Activated CD4-positive, alpha-beta T cell treated with anti-CD3 and anti-CD28 coated beads, Interleukin-2, amount 50 U/mL, for 48 hours (primary cell): ENCODE measurements at places on chromosomes 2 and 18.

GRCh38 chr2:26086155-26086637 is 52.3 kb downstream of the RAB10 start:
- DNase-seq = peak; percentile 20

- no peak for DNase-seq
Observed at GRCh38 chr2:176854878-176855277, 357.7 kb upstream of the HNRNPA3 start.

DNA sequence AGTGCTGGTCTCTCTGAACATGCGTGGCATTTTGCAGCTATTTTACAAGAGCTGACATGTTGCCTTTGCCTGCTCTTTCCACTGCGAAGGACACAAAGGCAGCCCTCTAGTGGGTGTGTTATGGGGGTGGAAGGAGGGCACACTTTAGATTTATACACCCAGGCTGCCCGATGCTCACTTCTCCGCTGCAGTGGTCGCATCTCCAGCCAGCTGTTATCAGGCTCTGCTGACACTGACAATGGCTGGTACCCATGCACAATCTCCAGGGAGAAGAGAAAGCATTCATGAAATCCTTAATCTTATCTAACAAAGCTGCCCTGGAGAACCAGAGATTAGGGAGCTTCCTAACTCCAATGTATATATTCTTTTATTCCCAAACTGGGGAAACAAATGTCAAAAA is 113.5 kb downstream of the EPHA4 start:
- no peak for DNase-seq

- no peak for DNase-seq
Observed at GRCh38 chr18:74508366-74508765, 12.2 kb downstream of the CNDP2 start.

GRCh38 chr18:56060967-56061541 is 473.1 kb upstream of the TCF4 start:
- no peak for DNase-seq

DNA sequence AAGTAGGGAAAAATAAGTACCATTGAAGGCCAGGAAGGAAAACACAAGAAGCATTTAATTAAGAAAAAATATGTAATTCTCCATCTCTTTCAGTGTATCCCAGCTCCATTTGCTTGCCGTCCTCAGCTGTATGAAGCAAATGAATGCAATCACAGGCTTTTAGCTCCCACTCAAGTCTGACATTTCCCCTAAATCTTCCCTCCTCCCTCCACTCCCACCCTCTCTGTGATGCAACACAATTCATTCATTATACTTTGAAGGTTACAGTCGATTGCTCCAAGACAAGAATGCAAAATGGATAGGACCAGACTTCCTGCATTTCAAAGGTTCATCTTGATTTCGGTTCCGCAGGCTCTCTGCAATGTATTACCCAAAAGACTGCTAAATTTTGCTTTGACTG is 172.7 kb upstream of the SERPINE2 start:
- no peak for DNase-seq

- DNase-seq = peak; percentile 13
Observed at GRCh38 chr2:44360749-44361329, 455 bp downstream of the PREPL start.

GRCh38 chr18:10169064-10169562 is 255.3 kb downstream of the VAPA start:
- DNase-seq = no peak

DNA sequence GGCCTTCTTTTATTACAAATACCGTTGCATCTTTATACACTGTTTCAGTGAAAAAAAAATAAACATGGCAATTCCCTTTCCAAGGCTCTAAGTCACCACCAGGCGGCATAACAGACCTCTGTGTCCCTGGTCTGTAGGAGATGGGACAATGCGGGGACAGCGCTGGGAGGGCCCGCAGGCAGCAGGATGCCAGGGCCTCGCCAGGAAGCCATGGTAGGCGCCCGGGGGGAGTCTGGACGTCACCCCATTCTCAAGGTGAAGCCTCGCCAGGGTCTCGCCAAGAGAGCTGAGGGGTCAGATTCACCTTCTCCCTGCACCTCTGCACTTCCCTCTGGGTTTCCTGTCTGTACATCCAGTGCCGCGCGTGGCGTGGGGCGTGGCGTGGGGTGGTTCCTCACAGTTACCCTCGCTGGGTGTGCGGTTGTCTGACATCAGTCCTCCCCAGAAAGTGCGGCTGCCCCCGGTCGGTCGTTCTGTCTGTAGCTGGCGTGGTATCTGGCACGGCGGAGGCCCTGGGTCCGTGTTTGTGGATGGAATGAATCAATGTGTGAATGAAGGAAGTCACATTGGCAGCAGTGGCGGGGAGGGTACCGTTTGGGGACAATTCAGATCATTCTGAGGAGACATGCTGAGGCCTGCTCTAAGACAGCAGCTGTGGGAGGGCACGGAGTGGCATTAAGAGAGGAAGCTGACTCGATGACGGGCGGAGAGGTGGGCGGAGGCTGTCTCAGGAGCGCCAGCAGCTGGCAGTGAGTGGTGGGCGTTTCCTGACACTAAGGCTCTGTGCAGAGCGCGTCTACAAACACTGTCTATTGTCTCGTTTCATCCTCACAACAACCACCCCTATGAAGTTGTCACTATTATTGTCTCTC is 46.0 kb downstream of the LRRFIP1 start:
- peak; percentile 90 for DNase-seq

DNA sequence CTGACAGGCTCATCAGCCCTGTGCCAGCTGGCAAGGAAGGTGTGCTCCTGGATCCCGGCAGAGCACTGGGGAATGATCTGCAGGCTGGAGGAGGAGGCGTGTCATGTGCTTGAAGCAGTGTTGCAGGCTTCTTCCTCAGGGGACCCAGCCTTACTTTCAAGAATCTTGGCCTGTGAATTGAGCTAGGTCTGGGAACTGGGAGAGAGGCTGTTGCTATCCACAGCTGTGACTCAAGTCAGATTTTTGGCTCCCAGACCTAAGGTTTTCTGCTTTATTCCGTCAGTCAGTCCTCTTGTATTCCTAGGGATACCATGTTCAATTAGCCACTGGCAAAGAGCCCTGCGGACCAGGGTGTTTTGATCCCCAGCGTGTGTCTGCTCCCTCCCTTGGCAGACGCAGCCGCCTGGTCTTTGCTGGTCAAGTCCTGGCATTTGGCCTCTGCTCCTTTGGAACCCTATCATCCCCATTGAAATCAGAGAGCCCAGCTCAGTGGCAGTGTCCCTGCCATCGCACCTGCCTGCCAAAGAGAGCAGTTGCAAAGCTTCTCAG is 32.4 kb downstream of the ASB1 start:
- no peak for DNase-seq

GRCh38 chr2:121670181-121670580 is 20.9 kb upstream of the CLASP1 start:
- DNase-seq = no peak

- no peak for DNase-seq
Observed at GRCh38 chr2:24744356-24744755, 48.8 kb downstream of the PTRHD1 start.

DNA sequence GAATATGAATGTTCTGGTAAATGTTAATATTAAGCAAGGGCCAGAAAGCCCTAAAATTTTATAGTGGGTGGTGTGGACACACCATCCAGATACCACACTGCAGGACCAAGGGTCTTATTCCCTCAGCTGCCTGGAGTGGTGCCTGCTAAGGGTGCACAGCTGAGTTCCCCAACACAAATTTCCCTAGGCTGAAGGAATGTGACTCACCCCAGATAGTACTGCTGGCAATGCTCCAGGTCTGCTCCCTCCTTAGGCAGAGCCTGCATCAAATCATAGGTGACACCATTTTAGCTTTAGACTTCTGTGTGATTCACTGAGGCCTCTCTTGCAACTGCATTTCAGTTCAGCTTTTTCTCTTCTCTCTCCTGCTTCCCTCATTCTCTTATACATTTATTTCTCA is 321.1 kb downstream of the SATB2 start:
- DNase-seq = no peak

DNA sequence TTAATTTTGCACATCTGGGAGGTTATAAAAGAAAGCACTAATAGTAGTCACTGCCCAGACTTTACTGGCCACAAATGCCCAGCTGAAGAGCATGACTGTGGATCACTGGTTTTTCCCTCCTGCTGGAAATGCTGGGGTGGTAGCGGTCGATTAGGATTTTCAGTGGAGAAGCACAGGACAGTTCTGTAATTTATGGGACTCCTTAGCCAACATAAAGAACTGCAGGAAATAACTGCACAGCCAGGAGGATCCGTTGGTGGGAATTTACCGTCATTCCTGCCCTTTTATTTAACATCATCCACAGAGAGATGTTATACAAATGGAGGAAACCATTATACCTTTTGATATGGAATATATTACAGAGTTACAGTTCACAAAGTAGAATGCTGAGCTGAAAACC is 61.5 kb downstream of the TNFRSF11A start:
- no peak for DNase-seq

GRCh38 chr2:96265349-96265839 is 403 bp downstream of the TMEM127 start:
- DNase-seq = peak; percentile 33

GRCh38 chr2:180690611-180691010 is 289.8 kb upstream of the UBE2E3 start:
- DNase-seq = no peak

DNA sequence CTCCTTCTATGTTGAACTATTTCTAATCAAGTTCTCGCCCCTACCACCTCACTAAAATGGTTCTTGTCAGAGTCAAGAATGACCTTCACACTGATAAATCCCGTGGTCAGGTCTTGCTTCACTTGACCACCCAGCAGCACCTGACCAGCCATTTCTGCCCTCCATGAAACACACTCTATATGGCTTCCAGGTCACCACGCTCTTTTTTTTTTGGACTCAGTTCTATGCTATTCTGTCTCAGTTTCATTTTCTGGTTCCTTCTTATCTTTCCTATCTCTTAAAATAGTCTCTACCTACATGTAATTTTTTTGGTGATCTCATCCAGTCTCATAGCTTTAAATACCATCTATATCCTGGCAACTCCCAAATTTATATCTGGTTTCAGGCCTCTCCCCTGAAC is 11.4 kb downstream of the EIF2AK3 start:
- no peak for DNase-seq

GRCh38 chr2:65465124-65465523 is 32.7 kb upstream of the SPRED2 start:
- no peak for DNase-seq

DNA sequence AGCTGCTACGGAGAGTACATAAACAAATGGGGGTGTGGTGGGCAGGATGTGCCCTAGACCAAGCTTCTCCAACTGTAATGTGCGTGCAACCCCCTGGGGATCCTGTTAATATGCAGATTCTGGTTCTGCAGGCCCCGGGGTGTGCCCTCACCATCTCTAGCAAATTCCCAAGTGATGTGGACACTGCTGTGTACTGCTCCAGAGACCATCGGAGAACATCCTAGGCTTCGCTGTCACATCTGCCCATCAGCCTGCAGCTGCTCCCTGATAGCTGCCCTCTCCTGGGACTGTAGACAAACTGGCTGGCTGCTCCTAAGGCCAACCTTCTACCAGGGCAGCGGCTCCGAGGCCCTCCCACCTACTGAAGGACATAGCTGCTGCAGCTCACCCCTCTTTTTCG is 3.2 kb downstream of the HS1BP3 start:
- no peak for DNase-seq

- no peak for DNase-seq
Observed at GRCh38 chr18:9404565-9405060, 70.0 kb downstream of the TWSG1 start.

DNA sequence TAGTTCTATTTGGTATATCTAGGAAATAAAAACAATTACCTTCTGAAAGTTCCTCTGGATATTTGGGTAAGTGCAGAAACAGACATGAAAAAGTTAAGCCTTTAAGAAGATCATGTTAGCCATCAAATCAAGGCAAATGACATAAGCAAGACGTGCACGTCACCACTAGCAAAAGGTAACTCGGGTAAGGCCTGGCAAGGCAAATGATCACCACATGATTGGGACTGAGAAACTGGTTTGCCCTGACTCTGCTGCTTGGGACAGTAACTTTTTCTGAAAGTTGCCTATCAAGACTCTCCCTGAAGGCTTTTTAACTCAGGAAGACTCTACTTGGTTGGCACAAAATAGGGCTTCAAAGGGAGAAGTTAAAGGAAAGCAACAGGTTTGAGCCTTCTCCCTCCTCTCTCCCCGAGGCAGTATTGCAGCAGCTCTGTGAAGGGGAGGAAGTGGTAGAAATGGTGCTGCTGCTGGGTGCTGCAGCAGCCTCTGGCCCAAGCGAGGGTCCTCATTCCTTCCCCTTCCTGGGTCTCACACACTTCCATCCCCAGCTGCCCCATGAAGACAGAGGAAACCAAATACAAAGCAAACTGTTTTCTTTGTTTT is 17.1 kb upstream of the TMEM237 start:
- DNase-seq = no peak

GRCh38 chr18:24400587-24400986 is 3.0 kb upstream of the OSBPL1A start:
- no peak for DNase-seq

- DNase-seq = no peak
Observed at GRCh38 chr2:136384531-136385303, 266.8 kb upstream of the CXCR4 start.

GRCh38 chr2:199693861-199694260 is 157.1 kb downstream of the FTCDNL1 start:
- no peak for DNase-seq

GRCh38 chr2:126836761-126837679 is 61.7 kb upstream of the TEX51 start:
- no peak for DNase-seq

GRCh38 chr2:236562434-236562833 is 7.2 kb upstream of the ACKR3 start:
- no peak for DNase-seq
